ENCODE measurements at places on chromosomes 4 and X.
A peak's percentile ranks its signal among the peaks of the same experiment; 100 is the strongest.

GRCh38 chrX:124030520-124030919 lies 69.0 kb downstream of the STAG2 start:
- no peak for DNase-seq

DNA sequence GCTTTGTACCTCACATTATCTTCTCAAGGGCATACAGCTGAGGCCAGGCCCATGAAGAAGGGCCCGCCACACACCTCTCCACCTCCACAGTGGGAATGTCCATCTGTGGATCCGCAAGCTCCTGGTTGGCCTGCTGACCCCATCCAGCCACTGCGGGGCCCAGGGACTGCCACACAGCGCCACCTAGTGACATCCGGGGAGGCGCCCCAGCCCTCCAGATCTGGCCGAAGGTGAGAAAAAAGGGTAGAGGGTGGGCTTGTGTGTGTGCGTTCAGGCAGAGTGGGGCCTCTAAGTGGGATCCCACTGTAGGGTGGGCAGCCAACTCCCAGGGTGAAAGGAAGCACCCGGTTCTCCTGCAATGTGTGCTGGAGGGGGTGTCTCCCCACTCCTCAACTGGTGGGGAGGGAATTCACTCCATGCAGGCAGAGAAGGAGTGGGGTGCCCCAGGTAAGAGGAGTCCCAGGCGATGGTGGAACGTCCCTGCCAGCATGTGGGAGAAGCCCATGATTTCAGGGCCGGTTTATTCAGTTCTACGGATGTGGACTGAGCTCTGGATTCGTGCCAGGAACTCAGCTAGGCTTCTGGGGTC lies 117.3 kb downstream of the ENPP6 start:
- no peak for DNase-seq

- DNase-seq = no peak
Observed at GRCh38 chrX:100913111-100913510, 15.6 kb downstream of the XKRX start.

DNA sequence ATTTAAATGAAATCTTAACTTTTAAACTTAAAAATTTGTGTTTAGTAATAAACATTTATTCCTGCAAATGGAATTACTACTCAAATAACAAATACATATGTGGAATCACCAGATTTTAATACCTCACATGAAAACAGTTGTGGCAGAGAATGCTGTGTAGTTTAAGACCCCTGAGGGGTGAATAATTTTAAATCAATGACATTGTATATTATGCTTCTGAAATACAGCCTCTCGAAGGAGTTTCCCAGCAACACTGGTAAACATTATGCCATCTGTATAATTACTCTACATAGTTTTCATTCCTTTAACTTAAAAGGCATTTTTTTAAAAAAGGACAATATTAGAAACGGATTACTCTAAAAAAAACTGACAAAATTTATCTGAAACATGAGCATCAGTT lies 2313.3 kb downstream of the ARAP2 start:
- DNase-seq = no peak

- DNase-seq = no peak
Observed at GRCh38 chrX:17638731-17639130, 98.6 kb upstream of the SCML1 start.

DNA sequence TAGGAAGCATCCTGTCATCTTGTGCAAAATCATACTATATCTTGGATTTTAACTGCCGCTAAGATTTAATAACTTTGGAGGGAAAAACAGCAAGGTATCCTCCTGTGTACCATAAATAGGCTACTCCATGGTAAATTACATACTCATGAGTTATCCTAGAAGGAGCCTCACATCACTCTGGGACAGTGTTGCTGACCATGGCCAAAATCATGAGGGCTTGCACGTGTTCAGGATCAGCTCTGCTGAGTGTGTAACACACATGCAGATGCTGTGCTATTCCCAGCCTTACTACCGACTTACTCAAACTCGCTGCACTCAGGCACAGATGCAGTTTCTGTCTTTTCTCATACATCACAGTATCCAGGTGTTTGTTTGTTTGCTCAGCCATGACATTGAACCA lies 56.6 kb downstream of the DKK2 start:
- DNase-seq = no peak

DNA sequence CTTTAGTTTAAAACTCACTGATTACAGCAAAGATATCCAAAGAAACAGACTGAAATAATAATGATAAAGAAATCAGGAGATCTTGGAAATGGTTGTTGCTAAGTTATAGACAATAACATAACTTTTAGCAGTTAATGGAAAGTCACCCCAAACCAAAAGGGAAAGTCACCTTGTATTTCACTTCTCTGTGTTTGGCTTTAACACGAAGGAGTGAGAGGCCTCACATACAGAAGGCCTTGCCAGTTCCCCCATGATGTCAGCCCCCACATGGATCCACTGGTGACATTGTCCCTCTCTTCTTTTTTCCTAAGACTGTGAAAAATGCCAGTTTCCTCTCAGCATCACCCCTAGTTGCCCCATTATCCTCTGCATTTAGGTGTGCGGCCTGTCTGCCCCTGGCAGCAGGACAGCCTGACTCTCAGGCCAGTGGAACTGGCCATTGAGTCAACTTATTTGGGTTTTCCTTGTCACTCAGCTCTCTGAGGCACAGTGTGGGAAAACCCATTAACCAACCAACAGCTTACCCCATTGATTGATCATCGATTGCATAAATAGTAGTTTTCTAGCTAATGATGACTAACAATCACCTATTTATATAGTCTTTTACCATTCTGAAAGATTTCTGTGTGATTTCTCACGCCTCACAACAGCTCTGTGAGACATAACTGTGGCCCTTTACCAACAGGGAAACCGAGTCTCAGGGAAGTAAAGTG lies 308.1 kb downstream of the PTTG2 start:
- no peak for DNase-seq

DNA sequence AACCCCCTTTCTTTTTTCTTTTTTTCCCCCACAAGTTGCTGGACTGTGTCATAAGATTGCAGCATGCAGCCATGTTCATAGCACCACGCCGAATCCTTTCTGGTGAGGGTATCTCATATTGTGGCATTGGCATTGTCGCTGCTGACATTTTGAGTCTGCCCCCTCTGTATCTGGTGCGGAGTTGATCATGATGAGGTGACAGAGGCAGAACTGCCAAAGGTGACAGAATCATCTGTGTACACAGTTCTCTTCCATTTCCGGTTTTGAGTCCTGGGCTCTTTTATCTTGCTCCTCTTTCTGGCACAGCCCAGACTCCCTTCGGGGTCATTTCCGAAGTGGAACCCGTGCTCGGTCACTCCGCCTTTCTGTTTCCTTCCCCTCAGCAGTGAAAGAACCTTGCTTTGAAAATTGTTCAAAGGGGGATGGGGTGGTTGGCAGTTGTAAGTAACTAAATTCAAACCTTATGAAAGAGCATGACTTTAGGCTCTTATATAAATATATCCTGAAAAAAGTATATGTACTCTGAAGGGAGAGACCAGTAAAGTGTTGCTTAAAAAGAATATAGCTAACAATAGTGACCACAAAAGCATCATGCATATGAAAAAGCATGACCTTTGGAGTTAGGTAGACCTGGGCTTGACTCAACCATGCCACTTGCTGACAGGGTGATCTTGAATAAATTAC lies 55.0 kb upstream of the BMP2K start:
- peak; percentile 23 for DNase-seq

- no peak for DNase-seq
Observed at GRCh38 chr4:173913496-173913895, 370.0 kb downstream of the FBXO8 start.

DNA sequence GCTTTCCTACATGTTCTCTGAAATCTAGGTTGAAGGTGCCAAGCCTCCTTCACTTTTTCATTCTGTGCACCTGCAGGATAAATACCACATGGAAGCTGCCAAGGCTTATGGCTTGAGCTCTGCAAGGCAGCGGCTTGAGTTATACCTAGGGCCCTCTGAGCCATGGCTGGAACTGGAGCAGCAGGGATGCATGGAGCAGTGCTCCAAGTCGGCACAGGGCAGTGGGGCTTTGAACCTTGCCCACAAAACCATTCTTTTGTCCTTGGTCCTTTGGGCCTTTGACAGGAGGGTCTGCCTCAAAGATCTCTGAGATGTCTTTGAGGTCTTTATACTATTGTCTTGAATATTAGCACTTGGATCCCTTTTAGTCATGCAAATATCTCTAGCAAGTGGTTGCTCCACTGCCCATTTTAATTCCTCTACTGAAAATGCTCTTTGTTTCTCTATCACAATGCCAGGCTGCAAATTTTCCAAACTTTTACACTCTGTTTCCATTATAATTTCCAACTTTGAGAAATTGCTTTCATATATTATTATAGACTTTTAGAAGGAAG lies 536.2 kb upstream of the KLHL4 start:
- DNase-seq = no peak

DNA sequence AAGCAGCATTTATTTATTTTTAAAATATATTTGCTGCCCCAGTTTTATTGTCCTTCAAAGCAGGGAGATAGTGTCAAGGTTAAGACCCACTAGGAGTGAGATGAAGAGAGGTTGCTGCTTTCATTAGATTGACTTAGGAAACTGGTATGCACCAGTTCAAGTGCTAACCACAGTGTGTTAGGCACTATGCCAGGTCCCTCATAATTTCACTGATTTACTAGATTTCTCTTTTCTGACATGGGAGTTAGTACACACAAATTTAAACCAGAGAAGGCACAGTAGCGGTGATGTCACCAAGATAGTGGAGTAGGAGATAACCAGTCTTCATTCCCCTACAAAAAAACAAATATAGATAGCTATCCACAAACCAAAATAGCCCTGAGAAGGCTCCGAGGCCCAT lies 14.3 kb downstream of the RRAGB start:
- no peak for DNase-seq

All from naive thymus-derived CD4-positive, alpha-beta T cell (primary cell).